Occipital lobe (tissue), 3 donors: ENCODE measurements at places on chromosomes 2 and 18.

DNA sequence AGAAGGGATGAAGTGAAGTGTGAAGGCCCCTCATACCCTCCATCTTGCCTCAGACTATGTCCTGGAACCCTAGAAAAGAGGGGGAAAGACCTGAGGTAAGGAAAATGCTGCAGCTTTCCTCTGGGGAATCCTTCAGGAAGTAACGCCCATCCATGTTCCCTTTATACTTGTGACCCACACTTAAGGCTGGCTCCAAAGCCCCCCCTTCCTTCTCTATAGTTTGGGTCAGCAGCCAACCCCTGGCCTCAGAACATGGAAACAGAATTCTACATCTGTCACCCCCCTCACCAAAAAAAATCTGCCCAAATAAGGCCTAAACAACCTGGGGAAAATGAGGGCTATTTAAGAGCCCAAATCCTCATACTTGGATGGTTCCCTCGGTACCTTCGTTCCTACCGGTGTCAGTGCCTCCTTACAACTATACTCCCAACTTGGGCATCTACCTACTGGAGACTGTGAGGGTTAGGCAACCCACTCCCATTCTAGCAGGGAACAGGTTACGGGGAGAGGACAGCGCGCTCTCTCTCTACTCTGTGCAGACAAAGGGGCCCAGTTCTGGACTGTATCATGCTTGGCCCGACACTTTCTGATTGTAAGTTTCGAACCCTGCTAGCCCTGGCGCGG, 689 bp downstream of the OST4 start:
- DNase-seq = no peak

- DNase-seq = no peak
Measured at GRCh38 chr18:2851771-2852170, 5.0 kb downstream of the EMILIN2 start.

DNA sequence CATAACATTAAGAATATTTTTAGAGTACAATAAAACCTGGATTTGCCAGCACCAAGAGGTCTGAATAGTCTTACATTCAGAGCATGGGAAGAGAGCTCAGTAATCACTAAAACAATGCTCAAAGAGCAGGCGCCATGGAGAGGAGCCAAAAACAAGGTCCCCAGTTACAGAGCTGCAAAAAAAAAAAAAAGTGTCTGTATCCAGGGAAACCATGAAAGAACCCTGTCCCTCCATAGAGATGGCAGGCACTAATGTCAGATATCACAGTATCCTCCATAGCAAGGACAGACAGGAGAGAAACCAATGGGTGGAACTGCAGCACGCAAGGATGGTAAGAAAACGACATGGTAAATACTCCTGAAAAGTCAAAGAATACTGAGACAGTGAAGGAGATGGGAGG, 19.5 kb downstream of the FBXO15 start:
- DNase-seq = no peak

GRCh38 chr2:1613731-1614354, 130.5 kb downstream of the PXDN start:
- no peak for DNase-seq

- no peak for DNase-seq
Measured at GRCh38 chr2:40773291-40773690, 321.4 kb upstream of the SLC8A1 start.

DNA sequence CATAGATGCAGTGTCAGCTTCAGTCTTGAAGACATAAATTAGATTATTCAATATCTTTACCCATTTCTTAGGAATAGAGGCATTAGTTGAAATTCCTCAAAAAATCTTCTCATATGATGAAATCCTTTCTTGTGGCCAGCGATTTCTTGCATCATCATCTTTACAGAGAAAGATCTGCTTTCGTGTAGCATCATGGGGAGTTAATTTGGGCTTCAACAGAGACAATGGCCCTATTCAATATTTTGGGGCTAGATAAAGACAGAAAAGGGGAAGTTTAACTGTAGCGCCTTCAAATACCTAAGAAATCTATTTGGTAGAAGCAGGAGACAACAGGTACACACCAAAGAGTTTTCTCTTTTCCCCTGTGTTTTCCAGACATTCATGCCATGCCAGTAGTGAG, 73.8 kb downstream of the TGFA start:
- no peak for DNase-seq

GRCh38 chr18:31436825-31437224, 10.7 kb upstream of the DSG3 start:
- DNase-seq = no peak

DNA sequence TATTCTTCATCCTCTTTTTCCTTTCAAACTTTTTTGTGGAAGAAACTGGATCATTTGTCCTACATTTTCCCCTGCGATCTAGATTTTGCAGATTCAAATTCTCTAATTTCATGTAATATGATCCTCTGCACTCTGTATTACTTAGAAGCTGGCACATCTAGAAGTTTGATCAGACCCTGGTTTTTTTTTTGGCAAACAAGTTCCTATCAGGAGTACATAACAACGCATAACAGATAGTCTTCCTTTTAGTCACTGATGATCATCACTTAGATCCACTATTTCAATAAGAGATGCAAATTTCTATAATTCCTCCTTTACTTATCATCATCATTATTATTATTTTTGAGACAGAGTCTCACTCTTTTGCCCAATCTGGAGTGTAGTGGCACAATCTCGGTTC, 117.1 kb downstream of the CDH2 start:
- DNase-seq = no peak

DNA sequence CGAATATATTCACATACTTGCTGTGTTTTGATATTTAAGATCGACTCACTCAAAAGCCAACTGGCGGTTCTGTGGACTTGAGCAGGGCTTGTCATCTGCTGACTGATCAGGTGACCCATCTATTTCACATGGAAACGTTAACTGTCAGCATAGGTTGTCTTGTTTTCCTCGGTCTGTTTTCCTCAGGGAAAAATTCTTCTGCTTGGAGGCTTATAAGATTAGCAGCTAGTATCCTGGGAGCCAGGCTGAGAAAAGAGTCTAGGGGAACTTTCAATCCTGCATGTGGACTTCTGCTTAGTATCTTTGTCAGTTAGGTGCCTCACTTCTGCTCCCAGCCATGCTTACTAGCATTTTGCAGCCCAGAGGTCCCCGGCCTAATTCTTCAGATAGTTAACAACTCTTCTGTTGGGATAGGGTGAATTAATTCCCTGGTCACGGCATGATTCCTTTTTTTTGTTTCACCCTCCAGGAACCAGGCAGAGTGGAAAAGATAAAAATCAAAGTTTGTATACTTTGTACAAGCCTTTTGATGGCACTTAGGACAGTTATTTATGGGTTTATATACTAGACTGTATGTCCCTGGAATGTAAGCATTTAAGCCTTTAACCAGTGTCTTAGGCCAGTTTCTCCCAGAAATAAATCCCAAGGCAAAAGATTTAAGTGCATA, 226.0 kb downstream of the GULP1 start:
- no peak for DNase-seq

DNA sequence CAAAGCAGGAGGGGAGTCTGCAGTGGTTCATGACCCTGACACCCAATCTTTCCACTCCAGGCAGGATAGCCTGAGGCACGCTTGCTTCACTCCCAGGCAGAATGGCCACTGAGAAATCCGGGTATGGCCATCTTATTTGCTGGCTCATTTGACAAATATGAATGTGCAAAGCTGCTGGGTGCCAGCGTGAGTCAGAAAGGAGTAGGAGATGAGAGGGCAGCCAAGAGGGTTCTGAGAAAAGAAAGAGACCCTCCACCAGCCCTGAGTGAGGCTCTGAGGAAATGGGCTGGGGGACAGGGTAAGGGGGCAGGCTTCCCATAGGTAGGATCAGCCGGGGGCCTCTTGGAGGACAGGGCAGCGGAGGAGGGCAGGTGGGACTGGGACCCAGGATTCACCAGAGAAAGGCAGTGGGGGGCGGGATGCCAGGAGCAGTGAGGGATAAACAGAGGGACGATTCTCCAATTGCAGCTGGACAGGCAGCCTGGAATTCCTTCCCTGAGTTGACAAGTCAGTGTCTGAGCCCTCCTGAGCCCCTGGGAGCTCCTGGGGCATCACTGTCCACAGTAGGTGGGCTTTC, 15.2 kb downstream of the RAMP1 start:
- DNase-seq = no peak

- no peak for DNase-seq
Measured at GRCh38 chr2:10811517-10811916, 1.1 kb downstream of the PDIA6 start.

GRCh38 chr2:223905996-223906395, 39.1 kb downstream of the WDFY1 start:
- no peak for DNase-seq

GRCh38 chr2:241509155-241509784, 886 bp upstream of the STK25 start:
- no peak for DNase-seq

- DNase-seq = peak; percentile 39
Measured at GRCh38 chr18:35117951-35118411, 76.8 kb downstream of the MAPRE2 start.

DNA sequence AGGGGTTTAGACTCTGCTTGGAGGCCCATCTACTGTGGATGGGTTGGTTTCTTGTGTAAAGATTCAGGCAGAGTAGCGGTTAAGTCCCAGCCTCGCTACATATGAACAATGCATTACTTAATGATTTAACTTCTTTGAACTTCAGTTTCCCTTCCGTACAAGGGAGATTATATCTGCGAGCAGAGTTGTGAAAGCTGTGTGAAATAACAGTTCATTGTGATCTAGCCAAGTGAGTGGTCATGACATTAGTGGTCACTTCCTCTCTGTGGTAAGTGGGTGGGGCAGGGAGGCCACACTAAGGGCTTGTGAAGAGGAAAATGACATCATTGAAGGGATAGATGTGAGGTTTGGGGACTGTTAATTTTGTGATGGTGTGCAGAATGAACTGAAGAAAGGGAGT, 14.1 kb upstream of the MEX3C start:
- no peak for DNase-seq

DNA sequence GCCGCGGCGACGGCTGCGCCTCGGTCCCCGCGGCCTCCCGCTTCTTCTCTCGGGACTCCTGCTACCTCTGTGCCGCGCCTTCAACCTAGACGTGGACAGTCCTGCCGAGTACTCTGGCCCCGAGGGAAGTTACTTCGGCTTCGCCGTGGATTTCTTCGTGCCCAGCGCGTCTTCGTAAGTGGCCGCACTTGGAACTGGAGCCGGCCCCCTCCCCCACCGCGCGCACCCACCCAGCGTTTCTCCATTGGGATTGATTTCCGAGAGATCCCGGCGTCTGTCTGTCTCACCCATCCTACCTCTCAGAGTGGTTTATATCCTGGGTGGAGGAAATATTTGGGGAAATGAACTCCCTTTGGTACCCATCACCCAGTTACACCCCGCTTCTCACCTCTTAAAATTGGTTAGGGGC, 498 bp downstream of the ITGAV start:
- DNase-seq = peak; percentile 42

DNA sequence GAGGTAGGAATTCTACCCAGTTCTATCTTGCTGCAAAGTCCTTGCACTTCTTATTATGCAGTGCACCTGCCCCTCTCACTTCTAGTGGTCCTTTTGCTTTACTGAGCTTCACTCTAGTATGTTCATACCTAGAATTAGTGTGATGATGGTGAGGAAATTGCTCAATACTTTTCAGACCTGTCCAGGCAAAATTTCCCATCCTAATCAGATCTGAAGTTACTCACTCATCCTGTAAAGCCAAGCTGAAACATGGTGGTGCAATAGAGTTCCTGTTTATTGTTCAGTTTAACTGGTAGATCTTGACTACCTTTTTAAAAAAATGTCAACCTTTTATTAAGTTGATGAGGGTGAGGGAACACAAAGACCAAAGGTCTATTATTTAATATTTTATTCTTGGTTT, 12.6 kb upstream of the FIGN start:
- DNase-seq = no peak

GRCh38 chr2:95759481-95760246, 167.9 kb downstream of the TRIM43 start:
- no peak for DNase-seq

DNA sequence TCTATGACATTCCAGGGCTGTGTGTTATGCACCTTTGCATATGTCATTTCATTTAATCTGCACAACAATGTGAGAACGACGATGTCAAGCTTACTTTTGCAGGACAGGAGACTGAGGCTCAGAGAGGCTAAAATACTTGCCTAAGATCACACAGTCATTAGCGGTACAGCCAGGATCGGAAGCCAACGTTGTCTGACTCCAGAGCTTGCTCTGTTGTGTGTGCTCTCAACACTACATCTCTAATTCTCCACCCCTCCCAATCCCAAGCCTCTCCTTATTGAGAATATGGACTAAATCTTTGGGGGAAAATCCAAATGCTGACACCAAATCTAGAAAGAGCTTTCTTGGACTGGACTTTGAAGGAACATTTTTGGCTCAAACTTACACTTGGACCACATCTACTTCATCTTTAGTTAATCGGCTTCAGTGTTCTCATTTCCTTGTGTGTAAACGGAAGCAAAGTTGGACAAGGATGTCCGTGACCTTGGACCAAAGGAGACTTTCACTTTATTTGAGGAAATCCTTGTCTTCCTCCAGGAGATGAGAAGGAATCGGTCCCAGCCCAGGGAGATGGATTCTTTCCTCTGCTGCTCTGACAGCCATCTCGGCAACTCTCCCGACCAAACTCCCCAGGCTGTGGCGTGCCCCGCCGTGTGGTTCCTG, 242.4 kb downstream of the LPIN1 start:
- DNase-seq = no peak

DNA sequence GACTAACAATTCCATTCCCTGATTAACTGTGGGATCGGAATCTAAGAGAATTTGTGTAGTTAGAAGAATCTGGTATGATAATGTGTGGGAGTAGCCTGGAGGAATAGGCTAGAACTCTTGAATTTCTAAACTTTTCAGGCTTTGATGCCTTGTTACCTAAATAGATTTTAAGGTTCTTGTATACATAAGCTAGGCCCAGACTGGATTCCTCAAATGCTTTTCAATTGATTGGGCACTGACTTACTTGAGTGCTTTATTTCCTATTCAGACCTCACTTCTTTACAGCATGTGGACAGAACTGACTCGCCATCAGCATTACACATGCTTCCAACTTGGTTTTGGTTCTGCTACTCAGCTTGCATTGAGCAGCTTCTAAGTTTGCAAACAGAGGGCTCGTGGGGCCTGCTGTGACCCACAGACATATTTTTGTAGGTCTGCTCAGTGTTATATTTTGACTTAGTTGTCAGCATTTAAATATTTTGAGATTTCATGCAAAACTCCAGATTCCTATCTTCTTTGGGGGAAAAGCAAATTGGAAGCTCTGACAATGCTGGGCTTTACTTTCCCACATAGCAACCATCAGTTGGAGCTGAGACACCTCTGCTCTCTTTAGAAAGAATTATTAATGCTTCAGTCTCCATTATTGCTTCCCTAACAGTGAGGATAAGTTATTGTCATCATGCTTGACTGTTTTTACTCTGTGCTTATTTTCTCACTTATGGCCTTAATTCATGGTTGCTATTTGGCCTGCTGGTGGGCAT, 5.7 kb downstream of the PARD3B start:
- DNase-seq = no peak
